ENCODE measurements at places on chromosomes 5 and 9. TPM values are rescaled to one million over a fixed set of nuclear protein-coding genes. Genes with fewer than 3 reads are reported as not detected.
A peak's percentile ranks its signal among the peaks of the same experiment; 100 is the strongest.

ZCCHC7 gene
- total RNA-seq: 19.1 TPM

OR1J2 gene
- not detected for total RNA-seq

- DNase-seq: no peak
These were observed 305.0 kb upstream of the IRX4 start for GRCh38 chr5:2187687-2188086.

- peak; percentile 85 for DNase-seq
These were observed at the start of gene AGPAT2 for GRCh38 chr9:136686794-136687711. Gene AGPAT2 (minus strand): TSS chr9:136687457. CDS start chr9:136687357, 100 bp downstream.

Data from left colon (tissue), 2 donors.